Stimulated activated CD4-positive, alpha-beta T cell treated with anti-CD3 and anti-CD28 coated beads, TNF-alpha, amount 100 ng/mL, for 48 hours (primary cell): ENCODE measurements at places on chromosomes 2 and 18.

DNA sequence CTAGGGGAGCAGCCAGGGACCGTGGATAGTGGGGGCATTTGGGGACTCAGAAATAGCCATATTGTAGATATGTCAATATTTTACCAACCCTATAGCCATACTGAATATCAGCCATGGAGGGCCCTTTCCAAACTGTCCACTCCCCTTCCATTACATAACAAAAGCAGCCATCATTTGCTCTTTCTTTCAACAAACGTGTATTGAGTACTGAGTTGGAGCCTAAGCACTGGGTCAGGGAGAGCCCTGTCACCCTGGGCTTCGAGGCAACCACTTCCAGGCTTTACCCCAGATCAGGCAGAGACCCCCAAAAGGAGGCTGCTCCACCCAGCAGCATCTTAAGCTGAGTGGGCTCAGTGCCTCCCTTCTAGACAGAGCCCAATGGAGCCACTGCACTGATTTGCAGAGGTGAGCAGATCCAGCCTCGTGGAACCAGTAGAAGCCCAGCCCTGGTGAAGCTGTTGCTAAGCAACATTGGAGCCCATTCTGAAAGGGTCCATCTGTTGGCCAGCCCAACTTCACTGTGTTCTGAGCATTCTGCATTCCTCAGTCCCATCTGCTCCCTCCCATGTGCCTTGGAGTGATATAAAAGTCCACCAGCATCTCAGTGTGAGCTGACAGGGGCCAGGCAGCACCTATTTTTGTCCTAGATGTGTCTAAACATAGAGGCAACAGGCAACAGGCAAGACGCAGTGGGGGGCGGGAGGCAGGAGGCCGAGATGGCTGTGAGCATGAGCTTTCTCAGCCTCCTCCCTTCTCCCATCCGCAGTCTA lies 112.1 kb downstream of the PLB1 start:
- no peak for DNase-seq

DNA sequence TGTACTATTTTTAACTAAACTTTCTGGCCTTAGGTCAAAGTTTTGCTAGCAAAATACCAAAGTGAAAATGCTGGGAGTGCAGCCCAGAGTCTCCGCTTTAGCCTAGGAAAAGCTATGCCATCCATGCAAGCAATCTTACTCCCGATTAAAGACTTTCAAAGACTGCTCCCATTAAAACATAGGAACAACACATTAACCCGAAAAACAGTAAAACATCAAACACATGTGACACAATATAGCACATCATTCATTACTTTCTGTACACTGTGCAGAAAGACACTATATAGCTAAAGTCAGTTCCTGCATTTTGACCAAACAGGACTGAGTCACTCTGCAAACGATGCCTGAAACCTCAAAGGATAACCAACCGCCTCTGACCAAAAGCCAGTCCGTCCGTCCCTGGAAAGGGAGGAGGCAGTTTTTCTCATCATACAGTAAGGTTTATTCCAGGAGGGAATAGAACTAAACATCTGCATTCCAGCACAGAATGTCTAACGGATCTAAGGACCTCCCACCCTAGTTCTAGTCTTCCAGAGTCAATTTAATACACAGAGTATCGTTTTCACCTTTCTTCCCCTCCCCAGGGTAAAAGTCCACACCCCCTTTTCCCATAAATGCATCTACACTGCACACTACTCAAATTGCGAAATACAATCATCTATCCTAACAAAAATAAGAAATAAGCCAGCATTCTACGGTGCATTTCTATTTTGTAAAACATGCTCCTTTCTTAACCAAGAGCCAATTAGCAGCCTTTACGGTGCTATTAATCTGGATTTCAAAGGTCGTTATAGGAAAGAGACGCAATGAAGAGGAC lies 1.7 kb downstream of the ROCK2 start:
- DNase-seq, result no peak

DNA sequence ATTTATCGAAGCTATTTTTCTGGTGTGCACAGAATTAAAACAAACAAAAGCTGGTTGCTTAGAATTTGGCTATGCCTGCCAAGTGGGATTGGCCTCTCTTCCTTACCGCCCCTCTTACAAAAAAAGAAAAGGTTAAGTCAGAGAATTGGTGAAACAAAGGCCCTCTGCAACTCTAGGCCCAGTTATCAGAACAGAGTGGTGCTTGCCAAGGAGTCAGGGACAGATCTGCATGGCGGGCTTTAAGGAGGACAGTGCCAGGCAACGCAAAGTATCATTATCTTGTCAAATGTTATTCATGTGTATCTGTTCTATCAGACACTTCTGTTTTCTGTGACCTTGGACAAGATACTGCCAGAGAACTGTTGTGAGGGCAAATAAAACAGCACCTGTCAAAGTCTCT lies 78.3 kb downstream of the TGIF1 start:
- no peak for DNase-seq

- DNase-seq, result no peak
Measured at GRCh38 chr18:34933909-34934661, 107.1 kb upstream of the MAPRE2 start.

DNA sequence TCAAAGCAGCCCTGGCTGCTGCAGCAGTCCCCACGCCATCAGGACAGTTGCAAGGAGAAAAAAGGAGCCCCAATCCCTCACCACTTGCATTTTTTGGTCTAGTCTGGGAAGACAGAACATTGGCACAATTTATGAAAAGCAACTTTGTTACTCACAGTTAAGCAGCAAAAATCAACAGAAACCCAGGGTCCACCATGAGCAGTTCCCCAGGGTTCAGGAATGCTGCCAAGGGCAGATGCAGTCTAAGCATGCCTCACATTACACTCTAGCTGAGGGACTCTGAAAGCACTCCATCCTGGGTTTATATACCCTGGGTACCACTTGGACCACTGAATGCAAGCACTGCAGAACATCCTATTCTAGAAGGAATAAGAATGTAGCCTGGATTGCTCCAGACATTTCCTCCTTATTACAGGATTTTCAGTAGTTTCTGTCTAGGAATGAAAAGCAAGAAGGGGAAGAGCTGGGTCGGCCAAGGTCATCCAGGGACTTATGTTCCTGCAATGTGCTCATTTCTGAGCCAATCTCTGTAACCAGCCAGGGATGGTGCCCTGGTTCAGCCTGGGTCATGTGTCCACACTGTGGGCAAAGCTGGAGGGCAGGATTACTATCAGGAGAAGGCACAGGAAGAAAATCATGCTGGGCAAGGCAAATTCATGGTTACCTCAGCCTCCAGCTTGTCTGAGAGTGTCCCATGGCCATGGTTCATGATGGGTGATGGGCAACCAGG lies 19.5 kb upstream of the TMEM163 start:
- no peak for DNase-seq

DNA sequence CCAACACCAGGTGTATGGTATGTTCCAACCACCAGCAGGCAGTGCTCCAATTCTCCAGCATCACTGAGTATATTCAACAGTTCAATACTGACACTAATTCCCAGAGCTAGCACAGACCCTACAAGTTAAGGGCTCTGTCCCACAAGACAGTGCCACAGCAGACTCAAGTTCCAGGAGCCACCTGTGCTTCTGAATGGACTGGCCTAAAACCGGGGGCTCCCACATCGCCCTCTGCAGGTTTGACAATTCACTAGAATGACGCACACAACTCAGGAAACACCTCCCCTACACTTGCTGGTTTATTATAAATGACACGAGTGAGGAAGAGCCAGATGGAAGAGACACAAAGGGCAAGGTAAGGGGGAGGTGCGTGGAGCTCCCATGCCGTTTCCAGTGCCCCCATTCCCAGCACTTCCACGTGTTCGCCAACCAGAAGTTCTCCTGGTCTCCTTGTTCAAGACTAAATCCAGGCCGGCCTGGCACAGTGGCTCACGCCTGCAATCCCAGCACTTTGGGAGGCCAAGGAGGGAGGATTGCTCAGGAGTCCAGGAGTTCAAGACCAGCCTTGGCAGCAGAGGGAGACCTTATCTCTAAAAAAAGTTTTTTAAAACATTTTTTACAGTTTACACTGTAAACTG lies 12.2 kb upstream of the ATP6V1B1 start:
- no peak for DNase-seq

GRCh38 chr2:34408100-34408499 lies 809.0 kb upstream of the FAM98A start:
- DNase-seq, result no peak

GRCh38 chr2:120320318-120320851 lies 25.6 kb upstream of the INHBB start:
- no peak for DNase-seq
